ENCODE measurements at places on chromosomes 7 and 10.

DNA sequence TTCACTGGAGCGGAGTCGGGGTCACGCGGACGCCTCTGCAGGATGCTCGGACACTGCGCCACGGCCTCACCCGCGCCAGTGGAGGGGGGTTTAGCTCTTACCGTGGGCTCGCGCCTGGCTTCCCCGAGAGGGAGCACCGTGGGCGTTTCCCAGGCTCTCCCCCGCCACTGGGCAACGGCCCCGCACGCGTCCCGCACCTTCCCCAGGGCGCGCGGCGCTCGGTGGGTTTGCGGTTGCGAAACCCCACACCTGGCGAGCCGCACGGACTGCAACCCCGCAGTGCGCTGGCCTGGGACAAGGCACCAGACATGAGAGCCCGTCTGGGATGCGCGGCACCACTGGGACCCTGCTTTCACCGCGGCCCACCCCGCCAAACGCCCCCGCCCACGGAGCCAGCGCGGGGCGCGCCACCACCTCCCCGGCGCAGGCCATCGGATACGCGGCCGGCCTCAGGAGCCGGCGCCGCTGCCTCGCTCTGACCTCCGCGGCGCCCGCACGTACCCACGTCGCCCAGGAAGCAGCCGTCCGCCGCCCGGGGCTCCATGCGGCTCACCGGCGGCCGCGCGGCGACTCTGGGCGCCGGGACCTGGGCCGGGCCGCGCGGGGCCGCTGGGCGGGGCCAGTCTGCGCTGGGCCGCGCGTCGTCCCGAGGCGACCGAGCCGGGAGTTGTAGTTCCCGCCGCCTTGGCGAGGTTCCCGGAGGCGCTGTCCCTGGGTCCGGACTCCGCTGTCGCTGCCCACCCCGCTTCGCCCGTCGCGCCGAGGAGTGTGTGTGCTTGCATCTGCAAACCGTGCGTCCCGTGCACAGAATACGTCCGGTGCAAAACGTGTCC, at the start of gene ASB13:
Gene ASB13, minus strand, starts transcription at position 588 of the 833 bp plus-strand sequence. Its CDS starts 44 bp downstream, at position 544.
- DNase-seq: no peak

GRCh38 chr7:8154272-8154671, 107.7 kb downstream of the ICA1 start:
- no peak for DNase-seq

- DNase-seq: no peak
Observed at GRCh38 chr10:93083743-93084539, 10.2 kb downstream of the CYP26A1 start.

- no peak for DNase-seq
Observed at GRCh38 chr7:147136352-147136751, 1019.8 kb downstream of the CNTNAP2 start.
